ENCODE measurements at places on chromosomes 16 and 17.

DNA sequence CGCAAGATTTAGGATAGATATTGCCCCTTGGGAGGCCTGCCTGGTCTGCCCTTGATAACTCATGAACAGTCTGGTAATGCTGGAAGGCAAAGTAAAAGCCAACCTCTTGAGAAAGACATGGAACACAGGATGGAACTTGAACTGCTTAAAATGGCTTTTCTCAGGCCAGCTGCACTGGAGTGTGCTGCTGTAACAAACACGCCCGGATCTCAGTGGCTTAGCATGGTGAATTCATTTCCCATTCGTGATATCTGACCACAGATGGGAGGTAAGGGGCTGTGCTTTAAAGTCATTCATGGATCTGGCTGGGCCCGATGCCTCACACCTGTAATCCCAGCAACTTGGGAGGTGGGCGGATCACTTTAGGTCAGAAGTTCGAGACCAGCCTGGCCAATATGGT is 113.2 kb downstream of the WWOX start:
- DNase-seq, result no peak

DNA sequence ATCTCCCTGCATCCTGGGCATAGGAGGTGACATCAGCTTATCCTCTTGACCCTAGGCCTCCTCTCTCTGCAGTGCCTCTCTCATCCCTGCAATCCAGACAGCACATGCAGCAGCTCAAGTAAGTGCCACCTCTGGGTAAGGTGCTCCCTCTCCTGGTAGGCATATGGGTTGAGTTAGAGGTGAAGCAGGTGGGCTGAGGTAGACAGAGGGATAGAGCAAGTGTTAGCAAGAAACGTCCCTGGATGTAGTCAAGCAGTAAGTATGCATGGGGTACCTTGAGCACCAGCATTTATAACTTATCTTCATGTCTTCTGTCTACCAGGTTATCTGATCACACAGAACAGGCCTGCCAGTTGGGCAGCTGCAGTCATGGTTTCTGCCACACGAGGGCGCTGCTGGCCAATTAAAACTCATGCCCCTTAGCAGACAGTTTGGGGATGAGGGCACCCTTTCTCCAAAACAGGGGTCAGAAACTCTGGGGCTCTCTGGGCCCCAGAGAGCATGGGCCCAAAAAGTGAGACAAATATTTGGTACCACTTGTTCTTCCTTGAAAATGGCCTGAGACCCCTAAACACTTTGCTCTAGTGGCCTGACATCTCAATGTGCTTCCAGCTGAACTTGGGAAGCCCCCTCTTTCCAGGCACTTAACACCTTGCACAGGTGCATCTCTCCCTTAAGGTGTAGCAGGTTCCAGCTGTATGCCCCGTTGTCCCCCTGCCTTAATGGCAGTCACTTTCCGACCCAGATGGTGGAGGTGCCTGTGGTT is 59.8 kb downstream of the NEUROD2 start:
- peak; percentile 96 for DNase-seq

DNA sequence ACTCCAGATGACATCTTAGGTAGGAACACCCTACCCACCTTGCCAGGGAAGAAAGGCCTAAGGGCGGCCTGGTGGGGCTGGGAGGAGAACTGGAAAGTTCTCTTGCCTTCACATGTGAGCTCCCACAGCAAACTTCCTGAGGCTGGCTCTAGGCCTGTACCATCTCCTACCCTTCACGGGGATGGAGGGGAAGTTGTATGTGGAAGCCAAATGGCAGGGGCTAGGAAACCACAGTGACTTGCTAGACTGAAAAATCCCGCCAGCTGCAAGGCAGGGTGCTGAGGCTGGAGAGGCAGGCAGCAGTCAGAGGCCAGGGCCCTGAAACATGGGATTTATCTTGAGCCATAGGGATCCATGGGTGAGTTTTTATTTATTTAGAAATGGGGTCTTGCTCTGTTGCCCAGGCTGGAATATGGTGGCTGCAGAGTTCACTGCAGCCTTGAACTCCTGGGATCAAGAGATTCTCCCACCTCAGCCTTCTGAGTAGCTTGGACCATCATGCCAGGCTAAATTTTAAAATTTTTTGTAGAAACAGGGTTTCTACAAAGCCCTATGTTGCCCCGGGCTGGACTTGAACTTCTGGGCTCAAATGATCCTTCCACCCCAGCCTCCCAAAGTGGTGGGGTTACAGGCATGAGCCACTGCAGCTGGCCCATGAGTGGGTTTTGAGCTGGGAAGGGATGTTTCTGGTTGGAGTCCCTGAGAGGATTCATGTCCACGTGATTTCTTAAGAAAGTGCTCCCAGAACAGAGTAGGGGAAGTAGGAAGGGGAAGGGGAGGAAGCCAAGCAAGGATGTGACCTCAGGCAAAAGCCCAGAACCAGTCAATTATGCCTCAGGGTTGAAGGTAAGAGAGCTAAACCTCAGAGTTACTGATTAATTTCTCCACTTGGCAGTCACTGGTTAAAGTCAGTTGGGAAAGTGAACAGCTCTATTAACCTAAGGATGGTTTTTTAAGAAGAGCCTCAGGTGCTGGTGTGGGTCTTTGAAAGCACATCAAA is 4.0 kb upstream of the KAT8 start:
- peak; percentile 40 for DNase-seq

DNA sequence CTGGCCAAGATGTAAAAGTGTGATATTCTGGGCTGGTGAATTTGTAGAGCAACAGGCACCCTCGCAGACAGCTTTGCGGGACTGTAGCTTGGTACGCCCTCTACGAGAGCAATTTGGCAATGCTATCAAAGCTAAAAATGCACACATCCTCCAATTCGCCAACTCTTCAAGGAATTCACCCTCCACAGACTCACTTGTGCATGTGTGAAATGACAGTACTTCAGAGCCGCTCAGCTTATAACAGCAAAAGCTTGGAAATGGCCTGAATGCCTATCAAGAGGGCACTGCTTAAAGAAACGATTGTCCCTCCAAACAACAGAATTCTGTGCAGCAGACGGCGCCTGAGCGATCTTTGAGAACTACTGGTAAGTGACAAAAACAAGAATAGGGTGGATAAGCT is 130.8 kb downstream of the SDK2 start:
- no peak for DNase-seq

- no peak for DNase-seq
Observed at GRCh38 chr17:60586288-60586974, 13.6 kb upstream of the PPM1D start.

- no peak for DNase-seq
Observed at GRCh38 chr16:74462361-74462760, 41.1 kb upstream of the CLEC18B start.
